ENCODE measurements at places on chromosomes 3 and 15.

- DNase-seq, result no peak
Measured at GRCh38 chr3:196321162-196321561, 3.1 kb upstream of the DYNLT2B start.

DNA sequence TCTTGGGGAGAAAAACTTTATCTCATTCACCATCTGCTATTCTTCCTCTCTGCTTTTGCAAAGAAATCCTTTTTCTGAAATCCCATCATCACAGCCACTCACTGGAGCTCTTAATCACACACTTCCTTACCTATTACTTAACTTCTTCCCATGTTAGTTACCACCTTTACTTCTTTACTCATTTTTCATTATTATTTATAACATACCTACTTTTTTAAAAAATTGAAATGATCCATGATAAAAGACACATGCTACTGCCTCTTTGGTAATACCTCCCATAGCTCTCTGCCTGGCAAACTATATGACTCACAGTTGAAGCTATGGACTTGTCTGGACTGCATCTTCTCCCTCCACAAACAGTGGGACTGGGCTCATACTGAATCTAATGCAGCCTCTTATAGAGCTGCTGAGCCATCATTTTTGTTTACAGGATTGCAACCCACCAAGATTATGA lies 150.3 kb downstream of the TNIK start:
- no peak for DNase-seq

DNA sequence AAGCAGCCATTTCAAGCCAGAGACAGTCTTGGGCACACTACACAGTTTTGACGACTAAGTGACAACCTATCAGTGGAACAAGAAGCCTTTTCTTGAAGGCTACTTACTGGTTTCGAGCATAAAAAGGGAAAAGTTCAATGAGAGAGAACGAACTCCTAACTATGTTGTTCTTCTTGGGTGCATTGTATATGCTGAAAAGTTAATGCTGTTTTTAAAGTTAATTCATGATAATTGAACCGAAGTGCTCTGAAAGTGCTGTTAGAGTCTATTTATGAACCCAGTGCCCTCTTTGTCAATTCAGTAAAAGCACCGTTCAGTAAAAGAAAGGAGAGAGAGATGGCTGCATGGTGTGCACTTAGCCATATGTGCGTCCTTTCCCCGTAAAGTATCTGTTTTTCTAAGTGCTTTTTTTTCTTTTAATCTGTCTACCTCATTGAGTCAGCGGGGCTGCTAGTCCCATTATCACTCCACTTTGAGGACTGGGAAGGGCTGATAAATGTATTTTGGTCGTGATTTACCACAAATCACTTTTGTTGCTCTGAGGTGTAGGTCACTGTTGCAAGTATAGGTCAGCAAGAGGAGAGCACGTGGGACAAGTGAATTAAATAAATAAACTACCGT lies 380.7 kb upstream of the GOLIM4 start:
- no peak for DNase-seq

- DNase-seq, result no peak
Measured at GRCh38 chr15:40333922-40334492, 6.7 kb downstream of the CCDC9B start.

DNA sequence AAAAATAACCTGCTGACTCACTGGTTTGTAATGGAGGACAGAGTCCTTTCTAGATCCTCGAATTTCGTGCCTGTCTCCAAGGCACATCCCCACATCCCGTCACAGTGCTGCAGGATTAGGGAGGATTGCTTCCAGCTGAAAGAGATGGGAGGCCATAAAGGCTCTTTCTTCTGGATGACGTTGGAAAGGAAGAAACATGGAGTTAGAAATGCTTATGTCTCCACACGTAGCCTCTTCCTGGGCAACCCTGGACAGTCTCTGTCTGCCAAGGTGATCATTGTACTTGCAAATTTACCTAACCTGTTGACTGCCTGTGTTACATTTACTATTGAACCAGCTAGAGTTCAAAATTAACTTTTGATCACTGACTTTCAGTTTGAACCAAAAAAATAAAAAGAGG lies 27.6 kb upstream of the VILL start:
- no peak for DNase-seq

DNA sequence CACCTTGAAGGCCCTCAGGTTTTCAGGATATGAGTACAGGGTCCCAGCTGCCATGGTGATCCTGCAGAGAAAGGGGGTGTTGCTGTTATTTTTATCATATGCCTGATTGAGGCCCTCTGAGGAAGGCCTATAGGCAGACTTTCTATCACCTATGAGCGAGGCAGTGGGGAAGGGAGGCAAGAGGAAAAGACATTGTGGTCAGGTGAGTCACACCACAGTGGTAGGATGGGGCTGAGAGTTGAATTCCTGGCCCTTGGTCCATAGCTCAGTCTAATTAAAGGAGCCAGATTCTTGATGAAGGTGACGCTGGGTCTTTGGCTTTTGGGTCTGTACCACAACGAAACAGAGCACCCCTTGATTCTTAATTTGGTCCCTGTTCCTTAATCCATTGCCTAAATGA lies 72.7 kb downstream of the ZNF621 start:
- DNase-seq, result no peak

DNA sequence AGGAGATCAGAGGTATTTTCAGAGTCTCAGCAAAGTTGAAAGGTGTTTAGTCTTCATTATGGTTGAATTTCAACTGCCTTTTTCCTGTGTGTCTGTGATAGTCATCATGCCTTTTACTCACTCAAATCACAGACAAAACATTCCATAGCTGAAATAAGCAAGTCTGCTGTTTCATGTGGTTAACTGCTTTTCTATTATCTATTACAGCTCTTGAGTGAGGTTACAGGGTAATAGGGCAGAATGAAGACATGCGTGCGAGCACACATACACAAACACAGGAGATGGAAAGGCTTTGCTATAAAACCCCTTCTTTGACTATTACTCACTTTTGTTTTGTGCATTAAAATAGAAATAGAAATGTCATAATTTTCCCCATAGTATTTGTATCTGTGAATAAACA lies 192.6 kb upstream of the RARB start:
- no peak for DNase-seq

DNA sequence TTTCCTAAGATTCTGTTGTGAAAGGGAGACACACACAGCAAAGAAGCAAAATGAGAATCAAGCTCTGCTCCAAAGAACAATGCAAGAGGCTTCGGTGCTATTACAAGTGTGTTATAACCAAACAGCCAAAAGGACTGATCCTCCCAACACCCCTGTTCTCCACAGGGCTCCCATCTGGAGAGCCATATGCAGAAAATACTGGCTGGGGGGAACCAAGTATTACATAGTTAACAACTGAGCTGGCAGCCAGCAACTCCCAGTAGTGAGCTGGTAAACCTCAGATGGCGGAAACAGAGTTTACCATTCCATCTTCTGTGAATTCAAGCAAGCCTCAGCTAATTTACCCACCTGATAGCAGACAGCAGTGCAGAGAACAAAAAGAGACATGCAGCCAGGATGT lies 156.4 kb downstream of the NTRK3 start:
- no peak for DNase-seq

DNA sequence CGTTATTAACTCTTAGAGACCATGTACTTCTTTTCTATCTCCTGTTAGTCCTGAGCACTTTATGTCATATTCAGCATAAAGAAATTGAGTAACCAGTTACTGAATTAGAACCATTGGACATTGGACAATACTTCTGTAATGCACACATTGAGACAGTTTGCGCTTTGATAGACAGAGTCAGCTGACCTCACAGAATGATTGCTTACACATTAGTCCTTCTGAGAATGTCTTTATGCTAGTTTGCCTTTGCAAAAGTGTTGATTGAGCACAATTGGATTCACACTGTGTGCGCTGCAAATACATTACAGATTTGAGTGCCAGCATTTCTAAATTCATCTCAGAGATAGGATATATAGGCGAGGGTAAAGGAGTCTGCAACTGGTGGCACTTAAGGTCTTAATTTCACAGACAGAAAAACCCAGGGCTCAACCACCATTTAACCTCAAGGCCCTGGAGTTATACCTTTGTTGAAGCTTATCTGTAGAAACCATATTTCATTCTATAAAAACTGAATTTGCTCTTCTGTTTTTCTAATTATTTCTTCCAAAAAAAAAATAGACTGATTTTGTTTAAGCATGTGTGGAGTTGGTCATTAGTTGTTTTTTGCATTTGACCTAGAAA lies 3.8 kb downstream of the SERPINI1 start:
- DNase-seq, result no peak

DNA sequence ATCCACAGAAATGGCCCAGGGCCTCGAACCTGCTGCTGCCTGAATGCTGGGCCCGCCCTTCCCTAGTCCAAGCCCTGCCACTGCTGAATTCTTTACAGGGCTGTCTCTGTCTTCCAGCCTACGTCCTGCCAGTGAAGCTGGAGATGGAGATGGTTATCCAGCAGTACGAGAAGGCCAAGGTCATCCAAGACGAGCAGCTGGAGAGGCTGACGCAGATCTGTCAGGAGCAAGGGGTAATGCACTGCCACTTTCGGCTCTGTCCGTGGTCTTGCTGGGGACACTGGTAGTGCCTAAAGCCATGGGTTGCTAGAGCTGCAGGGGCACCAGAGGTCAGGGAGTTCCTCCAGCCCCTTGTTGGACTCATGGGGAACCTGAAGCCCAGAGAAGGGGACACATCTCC lies 115.7 kb downstream of the TMEM266 start:
- DNase-seq, result no peak

DNA sequence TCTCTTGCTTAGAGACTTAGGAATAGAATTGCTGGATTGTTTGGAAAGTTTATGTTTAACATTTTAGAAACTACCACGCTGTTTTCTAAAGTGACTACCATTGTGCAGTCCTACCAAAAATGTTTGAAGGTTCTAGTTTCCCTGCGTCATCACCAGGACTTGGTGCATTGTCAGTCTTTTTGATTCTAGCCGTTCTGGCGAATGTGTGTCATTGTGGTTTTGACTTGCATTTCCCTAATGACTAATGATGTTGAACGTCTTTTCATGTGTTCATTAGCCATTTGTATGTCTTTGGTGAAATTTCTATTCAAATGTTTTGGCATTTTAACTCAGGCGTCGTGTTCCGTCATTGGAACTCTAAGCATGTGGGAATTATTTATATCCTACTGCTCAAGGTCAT lies 58.0 kb downstream of the CHD2 start:
- DNase-seq, result no peak

DNA sequence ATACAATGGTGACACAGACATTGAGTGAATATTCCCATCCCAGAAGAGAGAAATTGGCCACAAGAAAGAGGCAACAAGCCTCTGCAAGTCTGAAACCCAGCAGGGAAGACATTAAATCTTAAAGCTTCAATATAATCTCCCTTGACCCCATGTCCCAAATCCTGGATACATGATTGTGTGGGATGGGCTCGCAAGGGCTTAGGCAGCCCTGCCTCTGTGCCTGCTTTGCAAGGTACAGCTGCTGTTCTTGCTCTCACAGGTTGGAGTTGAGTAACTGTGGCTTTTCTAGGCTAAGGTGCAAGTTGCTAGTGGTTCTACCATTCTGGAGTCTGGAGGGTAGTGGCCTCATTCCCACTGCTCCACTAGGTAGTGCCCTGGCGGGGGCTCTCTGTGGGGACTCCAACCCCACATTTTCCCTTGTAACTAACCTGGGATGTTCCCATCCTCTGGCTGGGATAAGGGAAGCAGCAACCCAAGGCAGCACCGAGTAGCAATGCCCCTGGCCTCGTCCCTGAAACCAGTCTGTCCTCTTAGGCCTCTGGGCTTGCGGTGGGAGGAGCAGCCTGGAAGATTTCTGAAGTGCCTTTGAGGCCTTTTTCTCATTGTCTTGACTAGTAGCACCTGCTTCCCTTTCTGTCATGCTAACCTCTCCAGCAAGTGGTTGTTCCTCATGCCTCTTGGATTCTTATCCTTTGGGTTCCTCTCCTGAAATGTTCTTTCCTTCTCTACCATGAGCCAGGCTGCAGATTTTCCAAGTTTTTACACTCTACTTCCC lies 90.0 kb downstream of the FAM174B start:
- DNase-seq, result no peak

GRCh38 chr15:42032376-42033213 lies 11.8 kb upstream of the PLA2G4E start:
- DNase-seq, result no peak

DNA sequence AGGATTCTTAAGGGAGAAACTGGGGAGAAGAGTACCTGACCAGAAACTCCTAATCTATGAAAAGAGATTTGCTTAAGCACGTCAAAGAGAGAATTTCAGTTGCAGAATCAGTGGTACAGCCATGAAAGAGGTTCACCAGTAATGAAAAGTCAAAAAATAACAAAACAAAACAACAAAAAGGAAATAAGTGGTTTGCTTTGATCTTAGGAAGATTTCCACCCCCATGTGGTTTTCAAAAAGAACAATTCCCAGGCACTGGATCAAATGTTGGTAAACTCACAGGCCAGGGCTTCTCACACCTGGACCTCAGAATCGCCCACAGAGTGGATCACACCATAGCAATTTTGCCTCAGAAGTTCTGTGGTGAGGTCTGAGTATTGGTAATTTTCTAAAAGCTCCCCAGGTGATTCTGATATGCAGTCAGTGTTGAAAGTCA lies 67.5 kb downstream of the TMEM39A start:
- DNase-seq, result no peak

GRCh38 chr3:24601066-24601939 lies 106.7 kb upstream of the THRB start:
- DNase-seq, result no peak

GRCh38 chr3:42020684-42021307 lies 58.9 kb upstream of the ULK4 start:
- DNase-seq, result no peak

- DNase-seq, result no peak
Measured at GRCh38 chr3:59514865-59515482, 465.1 kb upstream of the CFAP20DC start.

- no peak for DNase-seq
Measured at GRCh38 chr3:112650482-112650881, 9.5 kb upstream of the CCDC80 start.

DNA sequence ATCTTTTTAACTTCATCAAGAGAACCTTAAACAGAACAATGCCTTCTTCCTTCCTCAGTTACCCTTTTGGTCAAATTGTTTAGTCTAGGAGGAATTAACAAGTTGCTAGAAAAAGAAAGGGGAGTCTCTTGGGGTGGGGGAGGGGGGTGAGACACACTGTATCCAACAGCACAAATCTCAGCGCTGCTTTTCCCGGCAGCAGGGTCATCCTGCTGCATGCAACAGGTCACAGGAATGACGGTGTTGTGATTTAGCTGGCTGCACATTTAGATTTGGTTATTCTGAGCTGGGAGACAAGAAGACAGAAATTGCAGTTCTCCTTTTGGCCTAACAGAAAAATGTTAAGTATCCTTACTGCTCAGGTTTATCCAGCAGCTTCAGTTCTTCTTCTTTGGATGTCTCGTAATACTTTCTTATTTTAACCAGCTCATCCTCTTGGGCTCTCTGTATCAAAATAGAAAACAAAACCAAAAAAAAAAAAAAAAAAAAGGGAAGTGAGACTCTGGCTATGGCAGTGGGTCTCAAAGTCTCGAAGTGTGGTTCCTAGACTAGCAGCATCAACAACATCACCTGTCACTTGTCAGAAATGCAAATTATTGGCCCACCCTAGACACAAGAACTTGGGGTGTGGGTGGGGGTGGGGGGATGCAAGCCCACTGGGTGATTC lies 190.5 kb downstream of the GREM1 start:
- no peak for DNase-seq

Data from omental fat pad (tissue), 4 donors.